Stimulated activated CD4-positive, alpha-beta T cell treated with anti-CD3 and anti-CD28 coated beads, TNF-alpha, amount 100 ng/mL, for 24 hours (primary cell): ENCODE measurements at places on chromosomes 3 and 15.

- no peak for DNase-seq
Observed at GRCh38 chr3:189871418-189871817, 240.2 kb downstream of the TP63 start.

DNA sequence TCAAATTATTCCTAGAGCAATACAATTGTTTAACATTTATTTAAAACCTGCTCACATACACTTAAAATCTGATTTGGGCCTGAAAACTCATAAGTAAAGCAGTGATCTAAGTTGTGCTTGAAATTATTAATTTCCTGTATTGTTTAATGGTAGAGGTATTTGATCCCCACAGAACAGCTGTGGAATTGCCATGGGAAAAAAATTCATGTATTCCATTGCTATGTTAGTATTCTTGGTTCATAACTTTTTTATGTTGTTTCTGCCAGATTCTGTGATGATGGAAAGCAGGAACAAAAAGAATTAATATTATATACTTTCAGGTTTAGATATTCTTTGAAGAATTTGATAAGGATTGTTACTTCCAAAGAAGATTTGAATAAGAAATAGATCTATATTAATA, 831.5 kb upstream of the NR2F2 start:
- no peak for DNase-seq

GRCh38 chr3:13192471-13193213, 119.4 kb upstream of the IQSEC1 start:
- DNase-seq, result no peak

DNA sequence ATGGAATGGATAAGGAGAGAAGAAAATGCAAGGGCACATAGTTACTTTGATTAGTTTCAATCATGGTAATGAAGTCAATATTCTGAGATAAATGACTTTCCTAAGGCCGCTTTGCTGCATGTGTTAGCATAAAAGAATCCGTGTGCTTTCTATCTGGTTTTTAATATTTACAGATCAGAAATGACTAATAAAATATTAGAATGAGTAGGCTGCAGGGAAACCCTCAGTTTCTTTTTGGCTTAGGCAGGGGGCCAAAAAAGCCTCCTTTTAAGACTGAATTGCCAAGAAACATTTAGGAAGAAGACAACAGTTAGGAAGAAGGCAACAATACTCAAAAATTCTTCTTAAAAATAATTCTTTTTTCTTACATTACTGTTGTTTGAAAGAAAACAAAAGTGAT, 11.6 kb downstream of the NEK11 start:
- DNase-seq, result no peak

- no peak for DNase-seq
Observed at GRCh38 chr15:70269991-70270751, 172.5 kb upstream of the TLE3 start.

DNA sequence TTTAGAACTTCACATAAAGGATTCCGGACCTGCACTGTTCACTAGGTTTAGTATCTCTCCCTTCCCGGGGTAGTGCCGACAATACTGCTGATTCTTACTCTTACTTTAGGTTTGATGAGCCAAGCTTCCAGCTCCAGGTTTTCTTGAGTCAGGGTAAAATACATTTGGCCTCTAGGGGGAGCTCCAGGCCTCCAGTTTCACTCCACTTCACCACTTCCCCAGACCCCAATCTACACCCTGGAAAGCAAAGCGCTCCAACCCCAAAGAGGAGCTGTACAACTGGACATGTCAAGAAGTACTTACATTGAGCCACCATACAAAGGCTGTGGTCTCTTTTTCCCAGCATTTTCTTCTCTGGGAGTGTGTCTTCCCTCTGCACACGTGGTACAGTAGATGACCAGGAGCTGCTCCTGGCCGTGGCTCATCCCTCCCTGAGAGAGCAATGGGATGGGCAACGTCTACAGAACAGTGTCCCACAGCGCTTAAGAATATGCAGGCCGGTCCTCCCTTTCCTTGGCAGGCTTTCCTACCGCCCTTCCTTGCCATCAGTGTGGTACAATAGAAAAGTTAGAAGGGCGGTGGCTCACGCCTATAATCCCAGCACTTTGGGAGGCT, 93.9 kb upstream of the CCDC80 start:
- DNase-seq, result peak; percentile 70

- DNase-seq, result no peak
Observed at GRCh38 chr3:65660000-65660598, 378.6 kb downstream of the MAGI1 start.

GRCh38 chr15:52243697-52244555, 51.7 kb downstream of the MYO5C start:
- no peak for DNase-seq

- no peak for DNase-seq
Observed at GRCh38 chr3:58173669-58174398, 36.9 kb downstream of the DNASE1L3 start.

DNA sequence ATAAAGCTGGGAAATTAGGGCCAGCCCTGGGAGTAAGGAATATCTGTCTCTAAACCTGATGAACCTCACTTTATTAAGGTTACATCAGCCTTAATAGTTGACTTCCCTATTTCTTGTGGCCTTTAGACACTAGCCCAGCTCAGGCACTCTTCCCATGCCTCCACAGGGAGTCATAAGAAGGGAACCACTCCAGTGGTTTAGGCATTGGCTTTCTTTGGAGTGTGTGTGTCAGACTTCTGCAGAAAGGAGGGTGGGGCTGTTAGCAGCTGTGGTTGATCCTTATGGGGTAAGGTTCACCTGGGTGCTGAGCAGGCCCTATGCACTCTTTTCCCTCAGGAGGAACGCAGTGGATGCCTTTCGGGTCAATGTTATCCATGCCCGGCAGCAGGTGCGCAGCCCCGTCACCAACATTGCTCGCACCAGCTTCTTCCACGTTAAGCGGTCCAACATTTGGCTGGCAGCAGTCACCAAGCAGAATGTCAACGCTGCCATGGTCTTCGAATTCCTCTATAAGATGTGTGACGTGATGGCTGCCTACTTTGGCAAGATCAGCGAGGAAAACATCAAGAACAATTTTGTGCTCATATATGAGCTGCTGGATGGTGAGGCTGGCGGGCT, 4.0 kb downstream of the AP2M1 start:
- DNase-seq, result no peak

DNA sequence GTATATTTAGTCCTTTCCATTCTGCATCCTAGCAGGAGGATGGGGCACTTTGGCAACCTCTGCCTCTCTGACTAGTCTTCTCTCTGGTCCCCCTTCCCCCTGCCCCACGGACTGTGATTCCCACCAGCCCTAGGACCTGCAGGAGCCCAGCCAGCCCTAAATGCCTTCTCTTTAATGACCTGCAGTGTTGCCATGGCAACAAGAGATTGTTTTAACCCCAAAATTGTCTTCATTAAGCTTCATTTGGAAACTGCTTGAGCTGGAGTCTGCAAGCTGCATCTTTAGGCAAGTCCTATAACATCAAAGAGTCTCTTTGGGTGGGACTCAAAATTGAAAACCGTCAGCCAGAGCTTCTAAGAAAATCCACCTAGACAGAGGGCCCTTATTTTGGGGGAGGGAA, 59.7 kb upstream of the ANKRD34C start:
- no peak for DNase-seq

GRCh38 chr3:24220859-24221657, 273.6 kb downstream of the THRB start:
- no peak for DNase-seq

GRCh38 chr3:134797057-134797740, 2.1 kb downstream of the EPHB1 start:
- no peak for DNase-seq

- DNase-seq, result no peak
Observed at GRCh38 chr3:38563886-38564270, 67.7 kb downstream of the EXOG start.

DNA sequence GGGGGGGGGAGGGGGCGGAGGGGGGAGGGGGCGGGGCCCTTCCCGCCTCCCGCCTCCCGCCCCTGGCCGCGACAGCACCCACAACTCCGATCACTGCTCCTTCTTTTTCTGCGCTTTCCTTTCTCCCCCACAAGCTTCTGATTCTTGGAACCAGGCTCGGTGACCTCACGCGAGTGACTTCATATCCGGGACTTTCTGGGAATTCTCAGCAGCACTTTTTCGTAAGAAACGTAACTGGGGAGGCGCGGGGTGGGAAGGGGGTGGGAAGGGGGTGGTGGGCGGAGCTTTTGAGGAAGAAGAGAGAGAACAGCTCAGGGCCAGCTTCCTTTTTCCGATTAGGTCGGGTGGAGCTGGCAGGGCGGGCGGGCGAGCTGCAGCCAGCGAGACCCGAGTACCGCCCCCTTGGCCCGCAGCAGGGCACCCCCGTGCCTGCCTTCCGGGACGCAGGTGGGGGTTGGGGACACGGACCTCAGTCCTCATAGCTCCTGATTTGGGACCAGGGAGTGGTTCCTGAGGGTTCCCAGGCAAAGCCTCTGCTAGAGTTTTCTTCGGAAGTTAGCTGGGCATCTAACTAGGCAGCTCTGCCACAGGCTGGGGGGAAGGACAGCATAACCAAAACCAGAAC, 14.6 kb downstream of the XIRP1 start:
- DNase-seq, result peak; percentile 82

DNA sequence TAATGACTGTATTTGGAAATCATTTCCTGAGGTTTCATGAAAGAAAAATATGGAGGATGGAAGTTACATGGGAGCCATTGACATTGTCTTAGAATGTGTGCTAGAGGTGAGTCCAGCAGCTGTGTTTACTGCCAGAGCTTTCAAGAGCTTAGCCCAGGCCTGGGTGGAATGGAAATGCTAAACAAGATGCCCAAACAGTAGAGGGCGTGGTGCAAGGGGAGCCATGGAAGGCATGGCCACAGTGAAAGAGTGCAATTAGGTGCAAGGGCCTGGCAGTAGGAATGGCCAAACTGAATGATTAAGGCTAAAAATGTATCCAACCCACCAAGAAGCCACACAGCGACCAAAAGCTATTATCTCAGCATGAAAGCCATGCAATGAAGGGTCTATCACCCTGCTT, 257.7 kb upstream of the NR2F2 start:
- no peak for DNase-seq

- no peak for DNase-seq
Observed at GRCh38 chr15:28890711-28891495, 5.1 kb downstream of the APBA2 start.

DNA sequence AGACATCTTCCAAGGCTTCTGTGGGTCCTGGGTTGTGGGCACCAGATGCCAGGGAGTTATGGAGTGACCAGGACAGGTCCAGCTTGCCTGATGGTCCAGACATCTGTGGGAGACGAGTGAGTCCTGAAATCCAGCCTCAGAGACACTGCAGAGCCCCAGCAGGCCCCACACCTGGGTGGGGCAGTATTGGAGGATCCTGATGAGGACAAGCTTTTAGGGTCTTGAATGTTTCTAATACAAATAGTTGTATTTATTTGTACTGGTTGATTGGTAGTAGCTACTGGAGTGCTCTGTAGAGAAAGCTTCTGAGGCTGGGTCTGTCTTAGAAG, 67.5 kb upstream of the PRR23C start:
- DNase-seq, result no peak

GRCh38 chr3:69236812-69237707, 114.7 kb upstream of the LMOD3 start:
- no peak for DNase-seq

DNA sequence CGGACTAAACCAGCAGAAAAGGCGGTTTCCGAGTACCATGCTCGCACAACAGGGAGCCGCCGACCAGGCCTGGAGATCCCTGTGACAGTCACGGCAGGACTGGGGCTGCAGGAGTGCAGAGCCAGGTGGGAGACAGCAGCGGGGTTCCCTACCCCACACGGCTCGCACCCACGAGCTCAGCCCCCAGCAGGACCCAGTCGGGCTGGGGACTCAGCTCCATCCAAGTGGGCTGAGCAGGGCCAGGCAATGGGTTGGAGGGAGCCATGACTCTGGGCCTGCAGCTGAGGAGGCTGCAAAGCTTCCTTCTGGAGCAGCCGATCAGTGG, 15.8 kb downstream of the XXYLT1 start:
- no peak for DNase-seq
